Stimulated activated CD8-positive, alpha-beta memory T cell treated with anti-CD3 and anti-CD28 coated beads, Interleukin-12 subunit alpha, Interleukin-12 subunit beta, amount 100 ng/mL, for 1 hour (primary cell): ENCODE measurements at places on chromosomes 13 and 19.

- DNase-seq, result no peak
These were observed 532.0 kb downstream of the GPC6 start for GRCh38 chr13:93758575-93758974.

DNA sequence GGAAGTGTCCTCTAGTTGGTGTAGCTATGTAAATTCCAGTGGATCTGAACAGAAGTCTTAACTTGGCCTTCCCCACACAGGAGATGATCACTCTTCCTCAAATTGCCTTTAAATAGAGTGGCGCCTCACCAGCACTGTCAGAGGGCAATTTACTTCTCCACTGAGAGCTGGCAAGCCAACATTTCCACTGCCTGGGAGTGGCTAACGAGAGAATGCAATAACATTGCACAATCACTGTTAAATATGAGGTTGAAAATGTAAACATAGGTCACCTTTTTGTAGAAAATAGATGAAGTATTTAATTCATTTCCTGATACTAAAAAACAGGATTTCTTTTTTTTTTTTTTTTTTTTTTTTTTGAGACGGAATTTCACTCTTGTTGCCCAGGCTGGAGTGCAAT is 55.4 kb upstream of the UBL3 start:
- no peak for DNase-seq

- DNase-seq, result no peak
These were observed 6.0 kb downstream of the STK24 start for GRCh38 chr13:98570929-98571372.

GRCh38 chr13:62502588-62502987 is 1086.9 kb upstream of the PCDH20 start:
- DNase-seq, result no peak

- no peak for DNase-seq
These were observed 7.4 kb upstream of the TBXA2R start for GRCh38 chr19:3613818-3614661.

DNA sequence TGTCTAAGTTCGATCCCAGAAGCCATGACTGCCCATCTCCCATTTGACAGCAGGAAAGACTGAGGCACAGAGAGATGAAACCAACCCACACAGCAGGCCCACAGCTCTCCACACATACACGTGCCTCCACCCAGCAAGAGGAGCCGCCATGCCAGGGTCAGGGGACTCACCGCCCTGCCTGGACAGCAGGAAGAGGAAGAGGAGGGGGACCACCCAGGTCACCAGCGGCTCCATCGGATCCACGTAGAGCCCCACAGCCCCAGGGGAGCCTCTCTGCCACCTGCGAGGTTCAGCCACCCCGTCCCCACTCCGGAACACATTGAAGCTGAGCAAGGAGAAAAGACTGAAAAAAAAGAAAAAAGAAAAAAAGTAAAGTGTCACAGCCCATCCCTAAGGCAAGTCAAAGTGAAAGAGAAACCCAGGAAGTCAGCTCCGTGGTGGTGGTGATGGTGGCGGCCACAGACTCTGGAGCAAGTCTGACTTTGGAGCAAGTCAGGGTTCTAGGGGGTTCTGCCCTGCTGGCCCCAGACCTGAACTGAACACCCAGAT is at the start of gene IL12RB1:
Gene IL12RB1, minus strand, starts transcription at position 345 of the 549 bp plus-strand sequence. Its CDS starts 111 bp downstream, at position 234.
- DNase-seq, result no peak

DNA sequence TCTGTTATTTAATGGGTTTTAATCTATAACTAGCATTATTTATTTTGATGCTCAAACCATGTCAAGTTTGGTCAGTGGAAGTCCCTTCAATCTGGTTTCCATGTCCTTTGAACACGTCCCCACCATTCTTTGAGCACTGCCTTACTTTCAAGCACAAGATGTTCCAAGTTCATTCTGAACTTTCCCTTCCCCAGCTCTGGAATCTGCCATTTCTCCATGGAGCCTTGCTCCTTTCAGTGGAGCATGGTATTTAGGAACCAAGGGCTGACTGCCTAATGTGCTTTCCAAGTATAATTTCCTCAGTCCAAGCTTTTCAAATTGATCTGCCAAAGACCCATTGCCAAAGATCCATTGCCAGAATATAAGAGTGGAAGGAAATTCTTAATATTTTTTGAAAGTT is 1.1 kb upstream of the ZNF546 start:
- DNase-seq, result no peak

DNA sequence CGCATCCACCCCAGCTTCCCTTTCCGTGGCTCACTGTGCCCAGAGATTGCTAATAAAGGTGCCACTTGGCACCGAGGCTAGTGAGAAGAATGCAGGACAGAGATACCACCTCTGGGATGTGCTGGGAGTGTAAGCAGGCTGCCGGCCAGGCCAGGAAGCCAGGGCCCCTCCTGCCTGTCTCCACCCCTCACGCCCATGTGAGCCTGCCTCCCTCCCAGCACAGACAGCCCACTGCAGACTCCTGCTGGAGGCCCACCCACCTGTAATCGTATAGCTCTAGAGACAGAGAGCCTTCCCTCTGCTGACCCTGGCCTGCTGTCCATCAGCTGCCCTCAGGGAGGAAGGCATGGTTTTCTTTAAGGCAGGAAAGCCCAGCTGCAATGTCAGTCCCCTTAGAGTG is 13.9 kb downstream of the VSTM2B start:
- no peak for DNase-seq

DNA sequence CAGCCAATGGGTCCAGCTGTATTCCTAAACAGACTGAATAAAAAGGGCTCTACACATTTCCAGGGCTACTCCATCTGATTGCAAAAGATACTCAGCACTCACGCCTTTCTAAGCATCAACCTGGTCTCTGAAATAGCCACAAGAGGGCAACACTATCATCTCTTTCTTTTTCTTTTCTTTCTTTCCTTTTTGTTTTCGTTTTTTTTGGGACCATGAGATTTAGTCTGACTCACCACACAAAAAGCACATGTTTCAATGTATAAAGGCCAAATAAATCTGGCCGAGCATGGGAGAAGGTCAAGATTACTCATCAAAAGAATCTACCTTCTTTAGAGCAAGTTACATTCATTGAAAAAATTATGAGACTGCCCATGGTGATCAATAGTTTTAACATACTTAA is 805.6 kb upstream of the ARGLU1 start:
- DNase-seq, result no peak

GRCh38 chr19:8242211-8242821 is 33.1 kb downstream of the CERS4 start:
- DNase-seq, result no peak

DNA sequence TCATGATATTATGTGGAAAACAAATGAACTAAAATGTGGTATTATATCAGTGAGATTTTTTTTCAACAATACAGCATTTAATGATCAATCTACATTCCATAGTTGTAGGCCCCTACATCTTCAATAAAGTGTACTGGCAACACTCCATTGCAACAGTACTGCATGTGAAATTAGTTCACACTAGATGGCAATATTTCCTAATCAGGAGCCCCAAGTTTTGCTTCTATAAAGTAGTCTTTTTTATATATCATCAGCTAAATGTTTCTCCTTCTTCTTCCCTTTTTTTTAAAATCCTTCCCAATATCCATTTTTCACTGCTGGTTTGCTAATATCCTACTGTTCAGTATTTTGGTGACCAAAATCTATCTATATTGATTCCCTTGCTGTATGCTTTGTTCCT is 528.3 kb upstream of the ATXN8OS start:
- DNase-seq, result no peak

- no peak for DNase-seq
These were observed 92.7 kb upstream of the GPR12 start for GRCh38 chr13:26853323-26853722.

DNA sequence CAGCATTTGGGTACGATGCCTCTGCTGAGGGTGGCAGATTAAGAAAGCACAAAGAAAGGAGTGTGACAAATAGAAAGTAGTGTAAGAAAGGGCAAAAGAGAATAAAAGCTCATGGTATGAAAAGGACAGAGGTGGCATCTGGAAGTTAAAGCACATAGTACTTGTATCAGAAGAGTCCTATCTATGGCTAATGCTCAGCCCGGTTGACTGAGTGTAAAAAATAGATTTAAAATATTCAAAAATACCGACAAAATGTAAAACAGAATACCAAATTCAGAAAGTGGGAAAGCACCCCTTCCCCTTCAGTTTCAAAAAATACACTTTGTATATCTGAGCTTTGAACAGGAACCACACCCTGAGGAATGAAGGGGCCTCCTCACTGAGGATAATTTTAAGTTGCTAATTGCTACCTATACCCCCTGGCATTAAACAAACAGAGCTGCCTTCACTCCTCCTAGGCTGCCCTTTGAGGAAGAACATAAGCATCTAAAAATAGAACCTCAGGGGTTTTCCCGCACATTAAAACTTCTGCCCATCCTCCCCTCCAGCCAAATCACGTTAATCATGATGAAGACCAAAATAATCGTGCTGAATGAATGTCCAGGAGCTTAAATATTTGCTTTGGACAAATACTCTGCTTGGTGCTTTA is 43.3 kb downstream of the DLEU7 start:
- DNase-seq, result no peak

DNA sequence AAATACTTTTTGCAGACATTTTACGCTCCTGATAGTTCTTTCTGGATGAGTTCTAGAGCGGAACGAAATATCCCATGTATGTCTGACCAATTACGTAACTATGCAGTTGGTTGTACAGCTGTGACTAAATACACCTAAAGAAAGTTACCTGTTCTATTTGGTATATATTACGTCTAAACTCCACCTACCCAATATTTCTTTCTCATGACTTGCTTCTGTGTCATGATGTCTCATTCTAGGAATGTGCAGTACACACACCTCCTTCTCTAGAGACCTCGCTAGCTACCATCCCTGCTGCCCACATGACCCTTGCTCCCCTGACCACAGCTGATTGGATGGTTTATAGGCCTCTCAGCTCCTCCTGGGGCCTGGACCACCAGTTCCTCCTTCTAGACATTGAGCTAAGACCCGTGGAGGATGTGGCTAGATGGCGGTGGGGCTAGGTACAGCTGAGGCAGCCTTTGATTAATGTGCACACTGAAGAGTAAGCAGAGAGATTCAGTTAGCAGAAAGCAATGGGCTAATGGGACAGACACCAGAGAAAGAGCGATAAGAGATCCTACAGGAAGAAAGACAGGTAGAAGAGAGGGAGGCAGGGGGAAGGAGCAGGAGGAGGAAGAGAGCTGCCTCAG is 422.1 kb downstream of the COG6 start:
- no peak for DNase-seq

- DNase-seq, result no peak
These were observed 22.9 kb upstream of the LGALS14 start for GRCh38 chr19:39681416-39681815.

GRCh38 chr13:40666933-40667621 is 636 bp upstream of the FOXO1 start:
- peak; percentile 6 for DNase-seq

GRCh38 chr19:16309643-16310042 is 15.0 kb upstream of the KLF2 start:
- no peak for DNase-seq

DNA sequence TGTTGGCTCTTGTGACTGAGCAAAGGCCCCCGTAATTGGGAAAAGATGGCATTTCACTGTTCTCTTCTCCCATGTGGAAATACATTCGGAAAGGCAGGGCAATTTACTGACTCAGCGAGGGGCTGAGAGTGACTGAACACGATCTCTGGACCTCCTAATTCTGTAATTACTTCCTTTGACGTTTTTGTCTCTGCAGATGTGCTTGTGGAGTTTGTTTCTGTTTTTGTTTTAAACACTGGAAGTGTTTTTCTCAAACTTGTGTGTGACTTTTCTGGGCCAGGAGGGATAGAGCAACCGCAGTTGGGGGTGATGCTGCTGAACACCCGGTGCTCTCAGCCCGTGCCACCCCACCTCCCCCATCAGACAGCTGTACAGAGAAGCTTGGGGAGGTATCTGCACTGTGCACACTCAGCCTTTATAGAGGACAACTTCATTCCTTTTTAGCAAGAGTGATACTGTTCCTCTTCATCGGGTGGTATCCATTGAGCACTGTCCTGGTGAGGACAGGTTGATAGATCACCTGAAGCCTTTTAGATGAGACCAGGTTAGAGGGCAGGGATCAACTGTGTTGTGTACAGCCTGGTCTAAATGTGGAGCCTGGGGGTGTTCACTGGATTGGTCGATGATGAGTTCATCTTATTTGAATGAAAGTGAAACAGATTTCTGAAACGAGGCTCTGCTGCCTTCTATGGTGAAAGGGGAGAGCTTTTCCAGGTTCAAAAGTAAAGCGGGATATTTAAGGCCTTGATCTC is 117.4 kb downstream of the ESD start:
- DNase-seq, result no peak

DNA sequence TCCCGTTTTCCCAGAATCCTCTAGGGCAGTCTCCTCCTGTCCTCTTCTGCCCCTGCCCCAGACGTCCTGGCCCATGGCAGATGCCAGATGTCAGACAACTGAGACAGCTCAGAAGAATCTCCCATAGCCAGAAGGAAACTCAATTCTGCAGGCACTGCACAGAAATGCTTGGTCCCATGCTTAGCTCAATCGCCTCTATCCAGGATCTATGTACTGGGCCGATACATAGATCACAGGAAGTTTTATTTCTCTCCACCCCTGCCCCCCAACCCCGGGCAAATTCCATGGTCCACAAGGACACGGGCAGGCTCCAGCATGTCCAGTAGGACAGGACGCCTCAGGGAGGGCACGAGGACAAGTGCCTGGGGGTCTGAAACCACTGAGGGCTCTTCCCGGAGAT is 4.8 kb downstream of the MBD3 start:
- DNase-seq, result no peak

DNA sequence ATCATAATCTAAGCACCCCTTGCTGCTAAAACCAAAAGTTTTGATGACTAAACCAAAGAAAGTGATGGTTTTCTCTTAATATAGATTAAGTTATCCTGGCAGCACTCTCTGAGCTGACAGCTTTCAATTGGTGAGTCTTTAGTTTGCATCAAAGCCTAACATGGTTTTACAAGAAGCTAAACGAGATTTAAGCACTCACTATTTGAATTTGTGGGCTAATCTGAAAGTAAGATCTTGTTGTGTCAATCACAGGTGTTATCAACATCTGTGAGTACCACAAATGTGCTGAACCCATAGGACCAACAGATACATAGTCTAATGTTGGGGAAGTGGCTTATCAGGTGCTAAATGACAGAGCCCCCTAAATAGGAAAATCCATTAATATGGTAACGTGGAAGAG is 223.9 kb downstream of the LHFPL6 start:
- no peak for DNase-seq

DNA sequence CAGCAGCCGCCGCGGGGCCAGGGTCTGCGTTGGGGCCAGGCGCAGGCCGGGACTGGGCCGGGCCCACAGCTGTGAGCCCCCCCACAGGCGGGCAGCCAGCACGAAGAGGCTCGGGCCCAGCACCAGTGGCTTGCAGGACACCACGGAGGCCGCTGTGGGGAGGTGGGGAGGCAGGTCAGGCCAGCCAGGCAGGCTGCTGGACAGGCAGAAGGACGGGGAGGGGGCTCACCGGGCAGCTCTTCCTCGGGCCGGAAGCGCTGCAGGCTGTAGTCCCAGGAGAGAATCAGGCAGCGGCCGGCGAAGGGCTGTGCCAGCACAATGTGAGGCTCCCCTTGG is 8.3 kb downstream of the LGI4 start:
- no peak for DNase-seq

- no peak for DNase-seq
These were observed 65.5 kb downstream of the TSHZ3 start for GRCh38 chr19:31283701-31284100.

- no peak for DNase-seq
These were observed 4.9 kb downstream of the PLK5 start for GRCh38 chr19:1528596-1529429.

- peak; percentile 11 for DNase-seq
These were observed 792 bp upstream of the LENG8 start for GRCh38 chr19:54448040-54448773.
